Activated T-cell treated with anti-CD3 and anti-CD28 coated beads for 24 hours (primary cell): ENCODE measurements at places on chromosomes 11 and 22.

GRCh38 chr22:24816806-24817205 lies 10.8 kb downstream of the SGSM1 start:
- DNase-seq: no peak

- no peak for DNase-seq
Observed at GRCh38 chr11:6196396-6196795, 2.6 kb upstream of the OR52W1 start.

DNA sequence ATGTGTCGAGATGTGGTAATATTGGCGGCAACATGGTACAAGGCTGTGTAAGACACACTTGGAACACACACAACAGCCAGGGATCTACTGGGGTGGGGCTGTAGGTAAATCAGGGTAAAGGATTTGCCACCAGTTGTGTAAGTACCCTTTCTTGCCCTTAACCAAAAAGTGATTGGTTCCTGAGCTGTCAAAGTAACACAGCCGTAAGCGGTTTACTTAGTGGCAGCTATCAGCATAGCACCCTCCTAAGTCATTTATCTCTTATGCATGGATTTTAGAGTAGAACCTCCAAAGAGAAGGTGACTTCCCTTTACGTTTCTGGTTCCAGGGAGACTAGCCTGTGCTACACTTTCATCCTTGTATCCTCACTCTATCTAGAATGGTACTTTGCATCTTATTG lies 57.2 kb downstream of the SPECC1L start:
- no peak for DNase-seq

DNA sequence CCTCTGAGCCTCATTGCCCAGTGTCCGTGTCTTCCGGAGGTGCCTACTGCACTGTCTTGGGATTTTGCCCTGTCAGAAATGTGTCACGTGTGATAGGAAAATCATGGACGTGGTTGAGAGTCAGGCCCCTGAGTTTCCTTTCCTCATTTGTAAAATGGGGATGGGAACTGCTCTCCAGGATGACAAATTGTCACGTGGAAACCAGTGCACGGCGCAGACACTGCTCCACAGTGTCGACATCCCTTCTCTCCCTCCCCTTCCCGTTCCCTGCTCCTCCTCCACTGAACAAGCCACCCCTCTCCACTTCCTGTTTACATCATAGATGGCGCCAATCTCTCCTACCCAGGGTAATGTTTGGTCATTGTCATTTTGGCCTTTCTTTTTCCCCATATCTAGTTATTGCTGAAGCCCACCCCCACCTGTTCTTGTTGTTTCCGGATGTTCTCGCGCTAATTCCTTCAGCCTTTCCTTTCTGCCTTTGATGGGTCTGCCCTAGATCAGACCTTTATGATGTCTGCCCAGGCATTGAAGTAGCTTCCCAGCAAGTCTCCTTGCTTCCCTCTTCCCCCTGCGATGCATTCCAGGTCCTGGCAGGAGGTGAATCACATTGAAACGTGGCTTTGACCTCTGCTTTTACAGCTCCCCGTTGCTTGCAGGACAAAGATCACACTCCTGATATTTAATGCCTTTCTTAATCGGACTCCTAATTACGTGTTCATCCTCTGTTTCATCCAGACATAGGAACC lies 91.8 kb downstream of the TBC1D22A start:
- DNase-seq: no peak

DNA sequence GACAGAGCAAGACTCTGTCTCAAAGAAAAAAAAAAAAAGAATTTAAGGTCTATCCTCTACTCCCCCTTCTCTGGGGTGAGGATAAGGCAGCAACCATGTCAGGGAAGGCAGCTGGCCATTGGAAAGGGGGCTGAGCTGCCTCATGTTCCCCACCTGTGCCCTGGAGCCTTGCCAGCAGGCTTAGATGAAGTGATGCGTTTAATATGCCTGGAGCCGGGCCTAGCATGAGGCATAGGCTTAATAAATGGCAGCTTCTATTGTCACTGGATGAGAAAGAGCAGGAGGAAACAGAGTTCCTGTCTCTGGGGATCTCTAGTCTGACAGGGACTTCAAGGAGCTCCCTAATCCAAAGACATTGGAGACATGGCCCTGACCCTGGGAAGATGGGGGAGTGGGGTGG lies 3.2 kb upstream of the KCNE3 start:
- DNase-seq: no peak

DNA sequence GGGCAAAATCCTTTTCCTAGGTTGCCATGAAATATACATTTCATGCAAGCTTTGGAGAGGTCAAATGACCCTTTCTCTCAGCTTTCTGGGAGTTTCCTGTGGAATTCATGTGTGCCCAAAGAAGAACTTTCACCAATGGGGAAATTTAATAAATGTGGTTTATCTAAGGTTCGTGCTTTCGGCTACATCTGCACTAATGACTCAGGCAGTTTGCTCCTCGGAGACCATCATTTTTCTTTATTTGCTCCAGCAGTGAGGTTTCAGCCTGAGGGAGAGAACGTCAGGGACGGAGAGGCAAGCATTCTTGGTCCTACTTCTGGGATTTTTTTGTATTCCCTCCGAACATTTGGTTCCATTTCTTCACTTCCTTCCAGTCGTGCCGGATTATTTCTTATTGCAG lies 85.2 kb downstream of the FLI1 start:
- DNase-seq: no peak
